ENCODE measurements at places on chromosomes 2 and 18.

DNA sequence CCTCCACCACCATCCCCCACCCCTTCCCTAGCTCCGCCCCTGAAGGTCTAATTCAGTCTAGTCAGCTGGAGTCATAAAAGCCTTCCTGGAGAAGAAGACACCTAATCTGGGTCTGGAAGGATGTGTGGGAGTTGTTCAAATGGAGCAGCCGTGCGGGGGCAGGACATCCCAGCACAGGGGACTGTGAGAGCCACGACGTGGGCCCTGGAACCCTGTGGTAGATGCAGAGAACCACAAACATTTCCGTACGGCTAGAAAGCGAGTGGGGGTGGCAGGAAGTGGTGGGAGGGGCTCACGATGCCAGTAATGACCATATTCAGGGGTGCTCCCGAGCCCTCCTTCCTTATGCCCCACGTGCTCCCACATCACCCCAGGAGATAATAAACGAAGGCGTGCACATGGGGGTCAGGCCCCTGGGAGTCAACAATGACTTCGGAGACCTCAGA, 20.9 kb upstream of the COL6A3 start:
- DNase-seq, result no peak

DNA sequence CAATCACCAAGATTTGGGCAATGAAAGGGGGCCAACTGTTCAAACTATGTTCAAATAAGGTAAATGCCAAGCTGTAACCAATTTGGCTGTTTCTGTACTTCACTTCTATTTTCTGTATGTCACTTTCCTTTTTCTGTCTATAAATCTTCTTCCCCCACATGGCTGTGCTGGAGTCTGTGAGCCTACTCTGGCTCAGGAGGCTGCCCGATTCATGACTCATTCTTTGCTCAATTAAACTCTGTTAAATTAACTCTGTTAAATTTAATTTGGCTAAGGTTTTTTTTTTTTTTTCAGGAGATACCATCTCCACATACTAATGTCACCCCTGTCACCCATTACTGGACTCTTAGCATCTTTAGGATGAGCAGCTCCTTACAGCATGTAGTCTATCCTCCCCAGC, 178.8 kb upstream of the TWIST2 start:
- DNase-seq, result no peak

DNA sequence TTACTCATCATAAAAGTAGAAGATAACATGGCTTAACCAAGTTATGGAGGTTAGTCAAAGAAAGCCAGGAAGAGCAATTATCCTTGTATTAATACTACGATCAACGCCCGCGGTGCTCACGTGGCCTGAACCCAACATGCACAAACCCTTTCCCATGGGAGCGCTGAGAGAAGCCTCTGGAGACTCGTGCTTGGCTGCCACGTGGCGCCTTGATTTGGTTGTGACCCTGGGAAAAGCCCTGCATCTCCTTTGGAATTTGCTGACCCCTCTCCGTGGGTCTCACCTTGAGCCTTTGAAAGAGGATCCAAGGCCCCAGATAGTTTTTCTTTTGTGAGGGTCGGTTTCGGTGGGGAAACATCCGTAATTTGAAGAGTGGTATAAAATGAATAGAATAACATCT, 255.6 kb downstream of the DCDC2C start:
- DNase-seq, result no peak

DNA sequence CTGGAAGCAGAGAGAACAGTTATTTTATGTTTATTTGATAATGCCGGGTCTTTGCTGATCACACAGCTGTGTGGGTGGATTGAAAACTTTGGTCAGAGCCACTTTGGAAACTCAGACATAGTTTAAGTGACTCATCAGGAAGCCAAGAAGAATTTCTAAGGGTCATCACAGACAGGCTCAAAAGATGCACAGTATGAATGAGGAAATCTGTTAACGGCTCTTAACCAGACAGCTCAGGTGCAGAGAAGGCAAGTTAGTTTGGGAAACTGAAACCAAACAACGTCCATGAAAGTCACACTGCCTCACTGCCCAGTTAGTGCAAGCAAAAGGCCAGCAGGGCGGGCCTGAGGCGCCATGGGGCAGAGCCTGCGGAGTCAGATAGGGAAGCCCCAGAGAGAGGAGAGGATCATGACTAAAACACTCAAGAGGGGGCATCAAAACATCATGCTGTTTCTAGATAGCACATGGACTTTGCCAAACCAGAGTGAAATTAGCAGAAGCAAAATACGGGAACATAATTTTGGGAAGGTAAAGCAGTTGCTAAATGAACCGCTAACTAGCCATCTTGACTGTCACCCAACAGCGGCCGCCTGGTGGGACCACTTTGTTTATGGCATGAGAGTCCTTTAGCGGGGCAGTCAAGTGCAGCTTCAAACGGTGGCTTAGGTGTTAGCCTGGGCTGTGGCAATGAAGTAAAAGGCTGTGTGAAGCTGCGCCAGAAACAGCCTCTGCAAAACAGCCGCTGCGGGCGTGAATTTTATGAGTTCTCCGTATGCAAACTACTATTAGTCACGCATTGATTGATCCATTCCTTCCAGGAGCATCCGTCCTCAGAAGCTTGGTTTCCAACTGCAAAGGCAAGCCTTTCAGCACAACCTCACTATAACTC, 101.2 kb downstream of the KCTD18 start:
- no peak for DNase-seq

DNA sequence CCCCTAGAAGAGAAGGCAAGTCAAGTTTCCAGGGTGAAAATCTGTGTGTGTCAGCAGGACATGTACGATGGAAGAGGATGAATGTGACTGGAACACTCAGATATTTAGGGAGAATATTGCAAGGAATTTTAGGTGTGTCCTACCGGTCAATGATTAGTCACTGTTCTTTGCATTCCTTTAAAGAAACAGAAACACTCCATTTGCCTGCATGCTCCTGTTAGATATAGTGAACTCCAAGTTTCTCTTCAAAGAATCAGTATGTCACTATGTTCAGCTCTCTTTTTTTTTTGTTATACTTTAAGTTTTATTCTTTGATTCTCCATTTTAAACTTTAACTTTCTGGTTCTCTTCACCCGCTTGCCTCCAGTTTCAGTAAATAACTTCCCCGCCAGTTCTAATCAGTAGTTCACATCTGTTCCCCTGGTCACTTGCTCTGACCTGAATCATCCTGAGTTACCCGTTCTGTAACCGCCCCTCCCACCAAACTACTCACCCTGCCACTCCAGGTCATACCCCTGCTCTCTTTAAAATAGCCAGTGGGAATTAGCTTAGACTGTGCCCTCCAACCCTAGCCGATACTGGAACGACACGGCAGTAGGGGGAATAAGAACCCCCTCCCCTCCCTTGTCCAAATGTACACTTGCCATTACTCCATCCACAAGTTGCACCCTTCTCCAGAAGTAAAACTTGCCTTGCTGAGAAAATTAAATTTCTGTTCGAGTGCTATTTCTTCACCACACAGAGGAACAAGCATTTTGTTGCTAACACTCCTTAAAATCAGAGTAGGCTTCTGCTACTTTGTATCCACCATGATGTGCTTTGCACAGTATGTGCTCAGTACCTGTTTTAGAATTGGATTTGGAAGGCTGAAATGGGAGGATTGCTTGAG, 268.4 kb downstream of the METTL4 start:
- no peak for DNase-seq

DNA sequence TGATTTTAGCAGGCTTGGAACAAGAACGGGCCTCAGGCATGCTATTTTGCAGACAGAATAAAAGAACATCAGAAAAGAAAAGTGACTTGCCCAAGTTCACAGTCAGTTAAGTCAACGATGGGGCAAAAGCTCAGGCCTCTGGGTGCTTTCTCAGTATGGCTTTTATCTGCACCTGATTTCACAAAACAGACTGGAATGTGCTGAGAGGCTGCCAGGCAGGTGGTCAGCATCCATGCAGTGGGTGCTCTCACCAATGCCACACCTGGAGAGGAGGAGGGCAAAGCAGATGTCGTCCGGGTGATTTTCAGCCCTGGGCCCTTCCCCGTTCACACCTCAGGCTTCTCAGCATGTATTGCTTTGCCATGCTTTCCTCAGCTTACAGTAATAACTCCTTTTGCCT, 854.6 kb downstream of the RNF144A start:
- no peak for DNase-seq

DNA sequence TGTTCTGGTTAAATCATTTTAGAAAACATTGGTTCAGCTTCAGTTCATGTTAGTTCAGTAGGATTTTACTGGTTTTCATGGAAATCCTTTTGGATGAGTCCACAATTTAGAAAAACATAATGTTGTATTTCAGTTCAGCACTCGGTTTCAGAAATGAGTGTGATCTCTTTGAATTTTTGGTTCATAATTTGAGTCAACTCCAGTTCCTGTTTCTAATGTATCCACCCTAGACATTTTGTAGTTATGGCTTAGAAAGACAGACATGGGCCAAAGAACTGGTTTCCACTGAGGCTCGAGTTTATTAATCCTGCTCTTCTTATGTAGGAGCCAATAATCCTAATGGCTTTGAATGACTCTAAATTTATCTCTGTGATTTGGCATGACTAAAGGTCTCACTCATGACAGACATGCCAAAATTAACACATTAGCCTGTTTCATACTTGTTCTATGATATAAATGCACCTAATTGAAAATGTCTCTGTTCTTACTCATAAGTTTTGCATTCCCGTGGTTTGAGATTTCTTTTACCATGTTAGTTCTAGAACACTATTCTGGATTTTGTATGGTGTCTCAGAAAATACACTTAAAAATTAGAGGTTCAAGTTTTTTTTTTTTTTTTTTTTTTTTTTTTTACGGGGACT, 82.3 kb upstream of the SPRED2 start:
- DNase-seq, result no peak

DNA sequence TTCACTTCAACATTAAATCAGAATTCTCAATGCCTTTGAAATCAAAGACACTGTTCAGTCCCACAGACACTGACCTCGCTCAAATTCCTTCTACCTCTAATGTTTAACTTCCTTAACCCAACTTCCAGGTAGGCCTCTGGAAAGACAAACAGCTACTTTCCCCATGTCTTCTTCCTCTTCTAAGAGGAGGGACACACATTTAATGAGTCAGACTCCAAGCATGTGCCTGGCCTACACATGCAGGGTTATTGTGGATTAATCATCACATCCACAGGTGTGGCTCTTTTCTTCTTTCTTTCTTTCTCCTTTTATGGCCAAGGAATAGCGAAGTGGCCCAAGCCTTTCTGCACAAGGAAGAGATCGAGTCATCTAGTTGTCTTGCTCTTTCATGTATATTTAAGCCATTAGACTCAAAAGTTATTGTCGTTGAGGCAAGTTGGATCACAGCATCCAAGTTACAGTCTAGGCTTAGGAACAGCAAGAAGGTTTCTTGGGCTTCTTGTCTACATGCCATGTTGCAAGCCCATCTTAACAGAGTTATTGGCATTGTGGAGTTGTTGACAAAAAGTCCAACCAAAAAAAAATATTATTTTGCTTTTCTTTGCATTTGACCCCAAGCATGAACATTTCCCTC, 387.8 kb downstream of the IRS1 start:
- no peak for DNase-seq

GRCh38 chr18:24190590-24190989, 51.7 kb downstream of the CABYR start:
- DNase-seq, result no peak

- DNase-seq, result no peak
These were observed 16.7 kb upstream of the EPB41L5 start for GRCh38 chr2:119996148-119996547.

- no peak for DNase-seq
These were observed 13.3 kb upstream of the CCDC195 start for GRCh38 chr2:224729435-224729834.

DNA sequence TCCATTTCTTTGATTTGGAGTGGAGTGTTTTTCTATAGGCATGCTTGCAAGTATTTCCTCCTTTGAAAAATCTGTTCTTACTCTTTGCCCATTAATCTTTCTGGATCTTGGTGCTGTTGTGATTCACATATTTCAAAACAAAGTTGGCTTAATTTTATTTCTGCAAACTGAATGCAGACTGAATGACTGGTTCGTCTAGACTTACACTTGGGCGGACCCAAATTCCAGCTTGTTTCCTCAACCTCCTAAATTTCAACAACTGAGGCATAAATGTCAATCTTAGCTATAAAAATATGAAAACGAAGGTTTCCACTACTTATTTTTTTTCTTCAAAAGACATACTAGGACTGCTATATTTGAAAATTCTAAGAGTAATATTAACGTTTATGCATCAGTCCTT, 59.0 kb downstream of the ANKRD44 start:
- DNase-seq, result no peak

GRCh38 chr2:191891656-191892055, 44.8 kb upstream of the CAVIN2 start:
- no peak for DNase-seq

All from D341Med (cell line).